Ovary (tissue), 10 donors: ENCODE measurements at places on chromosomes 5 and 9.

- peak; percentile 80 for DNase-seq
These were observed 19.2 kb upstream of the TOR1B start for GRCh38 chr9:129783516-129784361.

- DNase-seq = no peak
These were observed 42.6 kb upstream of the KCNN2 start for GRCh38 chr5:114319236-114319635.

DNA sequence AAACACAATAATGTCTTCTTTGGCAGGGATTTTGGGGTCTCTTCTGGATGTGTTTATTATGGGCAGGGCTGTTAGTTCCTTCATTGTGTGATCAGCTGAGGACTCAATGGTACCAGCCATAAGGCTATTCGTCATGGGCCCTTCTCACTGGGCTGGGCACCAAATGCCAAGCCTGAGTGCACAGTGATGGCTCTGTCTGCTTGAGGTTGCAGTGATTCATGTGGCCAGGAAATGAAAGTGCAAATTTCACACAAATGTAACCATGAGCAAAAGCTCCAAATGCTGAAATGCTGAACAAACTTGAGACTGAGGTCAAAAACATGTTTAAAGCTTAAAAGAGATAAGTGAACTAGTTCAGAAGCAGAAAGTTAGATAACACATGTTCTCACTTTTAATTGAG, 191.0 kb downstream of the TARS1 start:
- DNase-seq = no peak

- no peak for DNase-seq
These were observed 50.2 kb downstream of the OTULIN start for GRCh38 chr5:14714706-14715105.

- no peak for DNase-seq
These were observed 975 bp downstream of the AGXT2 start for GRCh38 chr5:35046774-35047173.

GRCh38 chr9:135176284-135176683, 88.8 kb downstream of the OLFM1 start:
- DNase-seq = no peak

GRCh38 chr5:33774341-33774740, 117.4 kb downstream of the ADAMTS12 start:
- DNase-seq = no peak

GRCh38 chr5:122118356-122118948, 10.9 kb upstream of the ZNF474 start:
- DNase-seq = no peak

DNA sequence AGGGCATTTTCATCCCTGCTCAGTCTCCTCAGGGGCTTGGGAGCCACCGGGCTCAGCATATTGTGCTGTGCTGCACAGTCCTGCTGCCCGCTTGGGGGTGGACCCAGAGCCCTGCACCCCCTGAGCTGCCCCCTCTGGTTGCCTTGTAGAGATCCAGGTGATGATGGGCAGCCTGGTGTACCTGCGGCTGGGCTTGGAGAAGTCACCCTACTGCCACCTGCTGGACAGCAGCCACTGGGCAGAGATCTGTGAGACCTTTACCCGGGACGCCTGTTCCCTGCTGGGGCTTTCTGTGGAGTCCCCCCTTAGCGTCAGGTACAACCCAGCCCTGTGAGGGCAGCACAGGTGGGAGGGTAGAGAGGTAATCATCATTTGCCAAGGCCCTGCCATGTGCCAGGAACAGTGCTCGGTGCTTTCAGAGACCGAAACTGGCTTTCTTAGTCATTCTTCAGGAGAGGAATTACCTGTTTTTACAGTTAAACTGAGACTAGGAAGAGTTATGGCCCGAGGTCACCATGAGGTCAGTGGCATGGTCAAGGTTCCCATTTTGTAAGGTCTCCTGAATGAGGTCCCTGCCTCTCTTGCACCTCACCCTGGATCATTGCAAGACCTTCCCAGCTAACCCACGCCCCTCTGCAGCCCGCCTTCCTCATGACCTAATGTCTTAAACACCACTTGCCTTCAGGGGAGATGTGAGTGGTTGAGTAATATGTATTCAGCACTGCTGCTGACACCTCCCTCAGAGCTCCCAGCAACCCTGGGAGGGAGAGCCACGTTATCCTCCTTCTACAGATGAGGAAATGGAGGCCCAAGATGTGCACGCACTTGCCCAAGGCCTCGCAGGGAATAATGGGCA, 7.5 kb downstream of the NHP2 start:
- DNase-seq = peak; percentile 47

GRCh38 chr9:89236955-89237573, 58.4 kb upstream of the SHC3 start:
- no peak for DNase-seq

GRCh38 chr5:69504036-69504435, 11.4 kb downstream of the OCLN start:
- DNase-seq = no peak

GRCh38 chr5:179698935-179699615, at the start of gene CANX:
Gene CANX (plus strand): TSS chr5:179698967. CDS start chr5:179705682, 6,715 bp downstream.
- no peak for DNase-seq

DNA sequence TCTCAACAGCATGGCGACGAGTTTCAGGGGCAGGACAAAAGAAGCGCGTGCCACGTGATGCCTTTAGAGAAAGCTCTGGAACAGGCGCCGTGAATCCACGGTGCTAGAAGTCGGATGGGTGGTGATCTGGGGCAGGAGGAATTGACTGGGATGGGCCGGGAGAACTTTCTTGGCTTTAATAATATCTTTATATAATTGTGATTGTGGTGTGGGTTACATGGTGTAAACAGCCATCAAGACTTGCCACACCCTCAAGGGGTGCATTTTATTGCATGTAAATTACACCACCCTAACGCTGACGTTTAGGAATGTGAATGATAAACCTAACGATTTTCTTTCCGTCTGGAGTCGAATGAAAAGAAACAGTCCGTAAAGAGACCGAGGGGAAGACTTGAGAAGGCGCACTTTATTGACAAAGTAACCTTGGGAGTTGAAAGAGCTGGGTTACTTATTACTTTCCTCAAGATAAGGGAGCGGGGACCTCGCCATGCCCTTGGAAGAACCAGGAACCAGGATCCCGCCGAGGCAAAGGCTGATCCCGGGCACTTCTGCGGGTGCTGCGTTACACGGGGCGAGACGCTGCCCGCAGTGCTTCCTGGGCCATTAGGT, 8.5 kb downstream of the NRARP start:
- no peak for DNase-seq

GRCh38 chr5:97635553-97635952, 452.5 kb upstream of the RIOK2 start:
- no peak for DNase-seq

GRCh38 chr9:86794391-86795046, 152.8 kb downstream of the GAS1 start:
- peak; percentile 47 for DNase-seq

GRCh38 chr9:74096420-74096819, 400.7 kb upstream of the RORB start:
- no peak for DNase-seq

- no peak for DNase-seq
These were observed 17.4 kb upstream of the ZFAND5 start for GRCh38 chr9:72382405-72382804.

DNA sequence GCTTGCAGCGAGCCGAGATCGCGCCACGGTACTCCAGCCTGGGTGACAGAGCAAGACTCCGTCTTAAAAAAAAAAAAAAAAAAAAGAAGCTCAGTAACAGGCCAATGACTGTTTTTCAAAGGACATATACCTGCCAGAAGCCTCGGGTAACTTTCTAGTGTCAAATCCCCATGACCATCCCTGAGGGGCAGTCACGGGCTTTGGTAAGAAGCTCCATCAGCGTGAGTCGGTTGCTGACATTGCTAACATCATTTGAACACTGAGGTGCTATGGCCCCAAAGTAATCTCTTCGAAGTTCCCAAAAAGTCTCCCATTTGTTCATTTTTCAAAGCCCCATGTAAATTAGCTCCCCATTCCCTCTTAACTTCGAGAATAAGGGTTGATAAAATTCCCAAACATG, 11.6 kb downstream of the NAIP start:
- no peak for DNase-seq

DNA sequence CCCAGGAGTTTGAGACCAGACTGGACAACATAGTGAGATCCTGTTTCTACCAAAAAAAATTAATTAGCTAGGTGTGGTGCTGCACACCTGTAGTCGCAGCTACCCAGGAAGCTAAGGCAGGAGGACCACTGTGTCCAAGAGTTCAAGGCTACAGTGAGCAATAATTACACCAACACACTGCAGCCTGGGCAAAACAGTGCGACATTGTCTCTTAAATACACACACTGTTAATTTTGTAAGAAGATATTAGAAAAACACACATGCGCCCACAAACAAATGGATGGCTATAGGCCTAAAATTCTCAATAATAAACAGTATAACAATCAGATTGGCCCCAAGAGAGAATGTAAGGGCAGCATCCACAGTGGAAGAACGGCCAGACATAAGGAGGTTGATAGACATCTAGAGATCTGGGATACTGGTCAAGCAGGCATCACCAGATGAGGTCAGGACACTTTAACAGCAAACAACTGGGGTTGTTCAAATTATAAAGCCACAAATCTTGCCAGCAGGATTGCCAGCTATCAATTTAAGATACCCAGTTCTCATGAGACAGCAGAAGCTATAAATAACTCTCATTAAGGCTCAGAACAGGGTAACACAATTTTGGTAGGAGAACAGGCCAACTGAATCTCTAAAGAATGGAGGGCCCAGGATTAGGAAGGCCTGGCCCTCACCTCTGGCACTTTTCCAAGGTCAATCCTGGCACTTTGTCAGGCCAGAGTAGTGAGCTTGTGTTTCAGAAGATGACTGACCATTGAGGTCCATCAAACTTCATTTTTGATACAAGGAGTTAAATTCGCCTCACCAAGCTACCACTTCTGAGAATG, 29.5 kb downstream of the GOLPH3 start:
- no peak for DNase-seq

- DNase-seq = no peak
These were observed 23.8 kb downstream of the IFNA5 start for GRCh38 chr9:21281275-21281674.

DNA sequence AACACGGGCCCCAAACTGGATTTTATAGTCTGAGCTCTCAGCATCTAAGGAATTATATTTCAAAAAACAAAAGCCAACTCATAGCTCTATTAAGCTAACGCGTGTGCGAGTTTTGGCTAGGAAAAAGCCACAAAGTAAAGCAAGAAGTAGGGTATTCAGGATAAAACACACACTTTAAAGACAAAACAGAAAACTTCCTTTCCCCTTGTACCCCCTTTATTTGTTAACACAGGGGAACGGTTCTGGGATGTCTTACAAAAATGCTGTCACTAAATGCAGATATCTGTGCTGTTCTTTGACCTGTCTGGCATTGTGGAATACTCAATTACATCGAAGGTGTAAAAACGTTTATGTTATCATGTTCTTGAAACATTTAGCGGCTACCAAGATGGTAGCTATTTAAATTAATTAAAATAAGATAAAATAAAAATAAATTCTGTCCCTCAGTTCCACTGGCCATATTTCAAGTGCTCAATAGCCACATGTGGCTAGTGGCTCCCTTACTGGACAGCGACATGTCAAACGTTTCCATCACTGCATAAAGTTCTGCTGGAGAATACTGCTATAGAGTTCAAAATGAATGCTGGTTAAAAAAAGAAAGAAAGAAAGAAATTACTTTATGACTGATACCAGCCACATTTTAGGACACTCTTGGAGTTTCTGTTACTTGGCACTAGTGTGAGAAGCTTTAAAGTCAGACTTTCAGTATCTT, 7.2 kb upstream of the MEF2C start:
- DNase-seq = no peak

GRCh38 chr5:7468742-7469141, 72.8 kb downstream of the ADCY2 start:
- no peak for DNase-seq

GRCh38 chr9:126860757-126861466, 473 bp downstream of the ZBTB34 start:
- DNase-seq = no peak
